ENCODE measurements at places on chromosomes 6 and 20. TPM values are rescaled to one million over a fixed set of nuclear protein-coding genes. Genes with fewer than 3 reads are reported as not detected.

- DNase-seq, result no peak
Measured at GRCh38 chr6:121479486-121480098, 44.1 kb downstream of the GJA1 start.

Gene FHL5
- not detected for total RNA-seq

DNA sequence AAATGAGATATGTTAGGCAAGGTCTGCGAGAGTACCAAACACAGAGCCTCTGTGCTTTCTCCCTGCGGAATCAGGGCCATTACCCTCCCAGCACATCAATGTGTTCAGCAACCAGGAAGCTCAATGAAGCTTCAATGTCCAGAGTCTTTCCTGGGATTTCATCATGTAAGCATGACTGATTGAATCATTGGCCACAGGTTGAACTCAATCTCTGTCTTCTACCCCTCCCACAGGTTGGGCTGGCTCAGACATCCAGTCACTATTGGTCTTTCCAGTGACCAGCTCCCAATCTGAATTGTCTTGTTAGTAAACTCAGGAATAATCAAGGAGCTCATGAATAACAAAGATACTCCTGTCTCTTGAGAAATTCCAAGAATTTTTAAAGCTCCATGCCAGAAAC, 2.7 kb upstream of the DTD1 start:
- no peak for DNase-seq

GRCh38 chr6:24154121-24154520, 28.1 kb downstream of the NRSN1 start:
- no peak for DNase-seq

Gene RIPPLY2
- total RNA-seq, result not detected

Gene SERPINB1
- total RNA-seq, result 3.5 TPM

DNA sequence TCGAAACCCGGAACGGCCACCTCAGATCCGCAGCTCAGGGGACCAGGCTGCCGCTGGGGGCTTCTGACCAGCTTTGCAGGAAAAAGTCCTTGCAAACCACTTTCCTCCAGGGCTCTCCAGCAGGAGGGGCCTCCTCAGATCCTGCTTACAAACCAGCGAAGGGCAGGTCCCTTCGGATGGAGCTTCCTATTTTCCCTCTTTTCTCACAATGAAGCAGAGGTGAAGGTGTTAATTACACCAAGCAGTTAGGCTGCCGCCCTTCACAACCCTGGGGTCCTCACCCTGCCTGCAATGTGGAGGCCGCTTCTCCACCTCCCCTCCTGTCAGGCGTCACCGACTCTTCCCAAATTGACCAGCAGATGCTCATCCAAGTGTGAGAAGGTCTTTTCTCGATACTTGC, 5.7 kb downstream of the ARHGAP40 start:
- DNase-seq, result no peak

Gene HELZ2
- 8.6 TPM for total RNA-seq

DNA sequence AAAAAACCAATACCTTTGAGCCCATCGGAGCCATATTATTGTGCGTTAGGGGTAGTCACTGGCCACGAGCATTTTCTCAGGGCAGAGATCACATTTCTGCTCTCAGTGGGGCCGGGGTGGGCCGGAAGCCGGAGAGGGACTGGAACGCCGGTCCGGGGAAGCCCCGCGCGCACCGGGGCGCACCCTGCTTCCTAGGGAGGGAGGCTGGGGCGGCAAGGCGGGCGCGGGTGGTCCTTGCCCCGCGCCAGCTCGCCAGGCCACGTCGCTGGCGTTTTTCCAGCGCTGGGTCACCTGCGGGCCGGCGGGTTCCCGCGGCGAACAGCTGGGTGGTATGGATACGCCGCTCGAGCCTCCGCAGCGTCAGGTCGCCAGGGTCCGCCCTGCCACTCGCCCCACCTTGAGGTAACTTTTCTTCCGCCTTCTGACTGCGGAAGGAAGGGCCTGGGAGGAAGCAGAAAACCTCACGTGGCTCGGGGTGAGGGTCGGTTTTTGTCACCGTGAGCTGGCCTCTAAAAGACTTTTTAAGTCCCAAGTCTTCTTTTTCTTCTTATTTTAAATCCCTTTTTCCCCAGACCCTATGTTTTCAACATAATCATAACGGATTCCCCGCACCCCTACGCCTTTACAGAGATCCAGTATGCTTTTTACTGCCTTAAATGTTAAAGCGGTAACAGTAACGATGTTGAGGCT, 2.7 kb upstream of the EEF1A1 start:
- DNase-seq, result peak; percentile 87

All from OCI-LY7 (cell line).